Breast epithelium (tissue), 4 donors: ENCODE measurements at places on chromosomes 7 and 10.

GRCh38 chr7:24496036-24496435, 77.2 kb upstream of the PALS2 start:
- no peak for DNase-seq

DNA sequence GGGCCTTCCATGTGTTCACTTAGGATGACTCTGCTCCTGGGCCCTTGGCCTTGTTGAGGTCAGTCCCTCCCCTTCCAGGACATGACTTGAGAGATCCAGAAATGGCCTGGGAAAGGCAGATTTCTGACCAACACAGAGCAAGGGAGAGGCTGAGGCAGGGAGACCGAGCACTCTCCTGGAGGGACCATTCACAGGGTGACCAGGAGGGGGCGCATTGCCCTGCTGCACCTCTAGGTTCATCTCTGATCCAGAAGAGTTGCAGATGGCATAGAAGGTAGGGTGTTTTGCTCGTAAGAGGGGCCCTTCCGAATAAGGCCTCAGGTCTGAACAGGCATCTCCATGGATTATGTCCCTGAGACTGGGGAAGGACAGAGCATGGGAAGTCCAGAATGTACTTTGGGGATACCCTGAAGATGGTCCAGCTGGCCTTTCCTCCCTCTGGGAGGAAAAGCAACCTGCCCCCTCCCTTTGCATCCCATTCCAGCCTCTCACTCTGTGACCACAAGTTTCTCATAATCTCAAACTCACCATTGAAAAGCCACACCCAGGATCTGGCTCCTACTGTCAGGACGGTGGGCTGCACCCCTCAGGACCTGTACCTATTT, 6.6 kb downstream of the DMBT1 start:
- DNase-seq, result no peak

DNA sequence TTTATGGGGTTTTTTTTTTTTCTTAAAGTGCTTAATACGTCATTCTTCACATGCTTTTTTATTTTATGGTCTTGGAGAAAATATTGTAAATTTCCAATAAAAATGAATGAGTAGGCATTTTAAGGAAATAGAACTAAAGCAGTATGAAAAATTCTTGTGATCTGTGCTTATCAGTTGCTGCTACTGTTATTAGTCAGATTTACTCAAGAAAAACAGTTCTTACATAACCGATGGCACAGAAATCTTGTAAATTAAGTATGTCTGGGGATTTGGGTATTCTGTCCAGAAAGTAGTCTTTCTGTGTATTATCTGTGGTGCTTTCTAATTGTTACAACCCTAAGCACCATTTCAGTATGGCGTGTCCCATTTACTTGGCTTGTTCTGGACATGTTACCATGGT, 64.7 kb downstream of the LRGUK start:
- DNase-seq, result no peak

DNA sequence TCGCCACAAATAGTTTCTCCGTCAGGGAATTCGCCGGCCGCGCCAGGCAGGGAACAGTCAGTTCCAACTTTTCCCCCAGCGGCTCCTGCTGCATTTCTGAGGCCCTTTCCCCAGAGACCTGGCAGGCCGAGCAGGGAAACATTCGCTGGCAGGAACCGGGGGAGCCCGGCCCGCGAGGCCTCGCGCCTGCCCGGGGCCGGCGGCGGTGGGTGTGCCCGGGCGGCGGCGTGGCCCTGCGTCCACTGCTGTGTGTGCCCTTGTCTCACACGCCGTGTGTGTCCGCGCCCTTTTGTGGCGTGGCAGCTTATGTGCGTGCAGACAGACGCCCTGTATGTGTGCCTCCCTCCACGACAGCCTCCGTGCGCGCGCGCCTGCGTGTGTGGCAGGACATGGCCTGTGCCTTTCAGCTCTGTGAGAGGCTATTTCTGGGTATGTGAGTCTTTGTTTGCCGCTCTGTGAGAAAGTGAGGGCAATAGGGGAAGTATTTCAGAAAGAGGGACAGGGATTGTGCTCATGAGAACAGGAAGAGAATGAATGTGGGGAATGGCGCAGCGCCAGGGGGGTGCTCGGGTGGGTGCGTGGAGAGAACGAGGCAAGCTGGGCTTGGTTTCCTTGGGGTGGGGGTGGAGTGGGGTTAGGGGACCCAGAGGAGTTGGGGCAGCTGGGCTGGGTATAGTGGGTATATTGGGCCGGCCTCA, 689 bp upstream of the SMARCD3 start:
- peak; percentile 43 for DNase-seq

GRCh38 chr10:3584926-3585784, 199.9 kb downstream of the KLF6 start:
- DNase-seq, result no peak

DNA sequence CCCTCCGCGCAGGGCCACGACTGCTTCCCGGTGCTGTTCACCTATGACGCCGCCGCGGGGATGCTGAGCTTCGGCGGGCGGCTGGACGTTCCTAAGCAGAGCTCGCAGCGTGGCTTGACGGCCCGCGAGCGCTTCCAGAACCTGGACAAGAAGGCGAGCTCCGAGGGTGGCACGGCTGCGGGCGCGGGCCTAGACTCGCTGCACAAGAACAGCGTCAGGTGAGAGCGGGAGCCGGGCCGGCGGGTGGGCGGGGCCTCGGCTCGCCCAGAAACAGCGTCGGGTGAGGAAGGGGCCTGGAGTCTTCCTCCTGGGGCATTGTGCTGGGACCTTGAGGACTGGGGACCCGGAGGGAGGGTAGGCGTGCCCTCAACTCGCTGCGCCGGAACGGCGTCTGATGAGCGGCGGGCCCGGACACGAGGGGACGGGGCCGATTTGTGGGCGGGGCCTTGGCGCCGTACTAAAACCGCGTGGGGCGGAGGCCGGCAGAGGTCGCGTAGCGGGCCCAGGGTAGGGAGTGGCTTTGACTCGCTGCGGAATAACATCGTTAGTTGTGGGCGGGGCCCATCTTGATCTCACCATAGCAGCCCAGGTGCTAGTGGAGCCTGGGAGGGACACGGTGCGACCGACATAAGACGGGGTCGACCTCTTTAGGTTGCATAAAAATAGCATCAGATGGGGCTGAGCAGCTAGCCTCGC, 15.6 kb downstream of the PDAP1 start:
- DNase-seq, result peak; percentile 76

- no peak for DNase-seq
Measured at GRCh38 chr7:105765846-105766245, 110.6 kb downstream of the ATXN7L1 start.

GRCh38 chr10:117170244-117170643, 27.0 kb upstream of the KCNK18 start:
- DNase-seq, result no peak

DNA sequence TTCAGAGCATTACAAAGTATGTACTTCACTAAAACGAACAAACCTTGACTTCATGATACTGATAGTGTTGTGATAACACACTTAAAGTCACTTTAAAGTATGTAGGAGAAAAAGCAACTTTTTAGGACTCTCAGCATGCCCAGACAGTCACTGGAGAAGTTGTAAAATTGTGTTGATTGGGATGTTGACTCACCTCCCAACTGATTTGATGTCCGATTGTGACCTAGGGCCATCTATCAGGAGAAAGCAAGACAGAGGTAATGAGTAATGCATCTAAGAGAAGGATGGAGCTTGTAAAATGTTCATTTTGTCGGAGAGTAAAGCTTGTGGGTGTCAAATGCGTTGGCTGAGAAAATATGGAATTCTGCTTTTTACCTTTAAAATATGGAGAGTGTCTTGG, 135.4 kb upstream of the SEMA3D start:
- DNase-seq, result no peak

GRCh38 chr7:35613150-35613549, 81.8 kb downstream of the HERPUD2 start:
- DNase-seq, result no peak

GRCh38 chr10:5187867-5188266, 2.9 kb upstream of the AKR1C8 start:
- DNase-seq, result no peak

GRCh38 chr10:24115403-24115802, 93.5 kb upstream of the KIAA1217 start:
- no peak for DNase-seq

DNA sequence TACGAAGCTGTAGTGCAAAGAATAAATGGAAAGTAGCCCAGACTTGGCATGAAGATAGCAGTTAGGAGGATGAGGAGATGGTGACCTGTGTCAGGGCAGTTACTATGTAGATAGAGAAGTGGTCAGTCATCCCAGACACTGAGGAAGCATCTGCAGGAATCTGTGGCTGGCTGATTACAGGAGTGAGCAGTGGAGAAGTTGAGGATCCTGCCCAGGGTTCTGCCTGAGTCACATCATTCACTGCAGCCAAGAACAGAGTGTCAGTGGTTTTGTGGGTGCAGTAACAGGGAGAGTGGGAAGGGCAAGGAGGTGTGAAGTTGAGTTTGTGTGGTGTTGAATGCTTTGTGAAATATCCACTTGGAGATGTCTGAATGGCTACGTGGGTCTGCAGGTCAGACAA, 676.4 kb upstream of the NRP1 start:
- no peak for DNase-seq

DNA sequence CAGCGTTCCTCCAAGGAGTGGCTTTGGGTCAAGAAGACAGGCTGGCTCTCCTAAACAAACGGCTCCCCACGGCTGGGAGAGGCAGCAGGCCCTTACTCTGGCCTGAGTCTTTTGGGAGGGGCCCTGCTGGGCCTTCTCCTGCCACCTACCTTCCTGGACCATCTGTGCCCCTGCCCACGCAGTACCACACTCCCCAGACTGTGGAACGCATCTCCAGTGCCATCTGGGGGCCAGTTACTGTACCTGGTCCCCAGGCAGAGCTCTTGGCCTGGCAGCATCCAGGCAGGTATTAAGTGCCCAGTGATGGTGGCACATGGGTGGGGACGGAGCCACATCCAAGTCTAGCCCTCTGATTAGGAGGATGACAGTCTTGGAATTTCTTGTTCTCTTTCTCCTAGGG, 14.4 kb downstream of the ALKBH4 start:
- DNase-seq, result no peak

- no peak for DNase-seq
Measured at GRCh38 chr7:93176992-93177580, 28.9 kb upstream of the SAMD9L start.

GRCh38 chr7:48052748-48053147, 17.4 kb downstream of the C7orf57 start:
- no peak for DNase-seq

DNA sequence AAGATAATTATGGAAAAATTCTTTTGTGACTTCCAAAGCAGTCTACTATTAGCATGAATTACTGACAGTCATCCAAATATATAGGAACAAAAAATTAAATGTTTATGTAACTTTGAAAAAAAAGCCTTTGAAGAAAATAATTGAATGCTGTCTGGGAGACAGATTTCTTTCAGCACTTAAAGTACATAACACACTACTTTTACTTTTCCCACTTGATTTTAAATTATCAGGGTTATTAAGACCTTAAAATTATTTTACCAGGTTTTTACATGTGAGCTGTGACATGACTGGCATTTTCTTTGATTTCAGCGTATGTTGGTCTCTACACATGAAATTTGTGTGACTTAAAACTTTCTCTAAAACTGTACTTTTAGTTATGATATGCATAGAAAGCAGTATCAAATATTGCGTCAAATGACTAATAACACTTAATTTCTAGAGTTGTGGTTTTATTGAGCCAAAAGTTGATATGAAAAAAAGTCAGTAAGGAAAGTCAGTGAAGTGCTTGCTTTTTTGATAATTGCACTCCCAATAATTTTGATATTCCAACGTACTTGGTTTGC, 3.1 kb downstream of the PTEN start:
- DNase-seq, result no peak

GRCh38 chr10:111275091-111275490, 198.3 kb downstream of the ADRA2A start:
- no peak for DNase-seq

GRCh38 chr10:89414146-89414878, at the start of gene IFIT5:
Gene IFIT5, plus strand, starts transcription at chr10:89414568. Its CDS starts 231 bp downstream, at chr10:89414799.
- DNase-seq, result peak; percentile 57

GRCh38 chr7:158284121-158284520, 303.5 kb downstream of the PTPRN2 start:
- DNase-seq, result no peak

DNA sequence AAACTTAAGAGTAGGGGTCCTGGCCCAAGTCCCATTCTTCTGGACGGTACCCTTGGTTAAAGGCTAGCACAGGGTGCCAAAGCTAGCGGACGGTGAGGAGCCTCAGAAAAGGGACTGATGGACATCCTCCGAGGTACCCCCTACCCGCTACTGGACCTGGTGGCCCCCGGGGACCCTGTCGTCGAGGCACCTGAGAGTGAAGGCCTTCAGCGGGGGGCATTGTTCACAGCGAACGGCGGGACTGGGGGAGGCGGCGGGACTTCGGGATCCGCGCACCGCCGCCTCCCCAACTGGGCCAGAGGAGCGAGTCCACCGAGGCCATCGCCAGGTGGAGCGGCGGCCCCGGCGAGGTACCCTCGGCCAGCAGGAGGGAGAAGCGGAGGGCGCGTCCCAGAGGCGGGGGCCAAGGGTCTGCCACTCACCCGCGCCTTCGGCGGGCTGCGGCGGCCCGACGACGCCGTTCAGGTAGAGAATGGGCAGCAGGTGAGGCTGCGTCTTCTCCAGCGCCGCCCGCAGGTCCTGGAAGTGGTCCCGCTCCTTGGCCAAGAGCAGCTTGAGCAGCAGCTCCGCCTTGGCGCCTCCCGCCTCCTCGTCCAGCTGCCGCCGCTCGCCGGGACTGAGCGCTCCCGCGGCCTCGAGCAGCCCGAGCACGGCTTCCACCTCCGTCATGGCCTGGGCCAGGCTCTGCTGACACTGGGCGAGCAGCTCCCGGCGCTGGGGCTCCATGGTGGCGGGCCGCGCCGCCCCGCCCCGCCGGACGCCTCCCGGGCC, 575 bp downstream of the DLG5 start:
- peak; percentile 69 for DNase-seq

- DNase-seq, result no peak
Measured at GRCh38 chr10:10956681-10957542, 60.8 kb upstream of the CELF2 start.

DNA sequence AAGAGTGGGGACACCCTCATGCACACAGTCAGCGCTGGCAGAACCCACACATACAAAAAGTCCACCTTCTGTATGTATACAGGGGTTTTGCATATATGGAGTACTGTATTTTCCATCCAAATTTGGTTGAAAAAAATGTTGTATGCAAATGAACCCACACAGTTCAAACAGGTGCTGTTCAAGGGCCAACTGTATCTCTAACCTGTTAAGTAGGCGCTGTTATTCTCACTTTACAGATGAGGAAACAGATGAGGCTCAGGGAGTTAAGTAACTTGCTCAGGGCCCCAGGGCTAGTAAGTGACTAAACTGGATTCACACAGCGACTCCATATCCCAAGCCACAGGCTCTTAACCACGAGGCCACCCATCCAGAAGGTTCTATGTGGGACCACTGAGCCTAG, 69.9 kb downstream of the C10orf105 start:
- no peak for DNase-seq

- no peak for DNase-seq
Measured at GRCh38 chr7:106448992-106449859, 164.4 kb upstream of the NAMPT start.

- no peak for DNase-seq
Measured at GRCh38 chr10:52146766-52147165, 167.3 kb upstream of the DKK1 start.

- DNase-seq, result no peak
Measured at GRCh38 chr10:34252111-34252510, 563.0 kb downstream of the PARD3 start.

- no peak for DNase-seq
Measured at GRCh38 chr10:128883231-128884032, 583.6 kb upstream of the MGMT start.

- DNase-seq, result no peak
Measured at GRCh38 chr7:135840591-135840990, 92.0 kb upstream of the FAM180A start.

- no peak for DNase-seq
Measured at GRCh38 chr7:2034291-2035201, 198.2 kb downstream of the MAD1L1 start.

- DNase-seq, result no peak
Measured at GRCh38 chr7:141342621-141343408, 208.4 kb upstream of the AGK start.

- DNase-seq, result no peak
Measured at GRCh38 chr10:60290558-60290957, 99.1 kb downstream of the ANK3 start.
